SW480 (cell line): ENCODE measurements at places on chromosomes 4 and X.

DNA sequence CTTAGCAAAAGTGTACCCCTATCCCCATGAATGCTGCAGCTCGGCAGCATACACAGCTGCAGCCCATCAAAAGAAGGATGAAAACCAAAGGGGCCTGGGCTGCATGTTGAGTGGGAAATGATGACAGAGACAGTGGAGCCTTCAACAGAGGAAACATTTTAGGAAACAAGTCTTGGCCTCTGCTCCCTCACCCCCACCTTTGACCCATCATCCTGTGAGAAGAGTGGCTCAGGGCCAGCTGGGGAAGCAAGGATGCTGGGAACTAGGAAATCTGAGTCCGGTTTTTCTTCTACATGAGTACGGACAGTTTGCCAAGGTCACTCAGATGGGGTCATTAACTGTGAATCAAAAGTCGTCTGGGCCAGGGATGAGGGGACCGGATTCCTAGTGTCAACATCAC, 37.2 kb downstream of the IDS start:
- no peak for DNase-seq

GRCh38 chr4:114249976-114250375, 270.5 kb upstream of the ARSJ start:
- DNase-seq, result no peak

GRCh38 chr4:40559585-40560465, 69.8 kb downstream of the RBM47 start:
- no peak for DNase-seq

DNA sequence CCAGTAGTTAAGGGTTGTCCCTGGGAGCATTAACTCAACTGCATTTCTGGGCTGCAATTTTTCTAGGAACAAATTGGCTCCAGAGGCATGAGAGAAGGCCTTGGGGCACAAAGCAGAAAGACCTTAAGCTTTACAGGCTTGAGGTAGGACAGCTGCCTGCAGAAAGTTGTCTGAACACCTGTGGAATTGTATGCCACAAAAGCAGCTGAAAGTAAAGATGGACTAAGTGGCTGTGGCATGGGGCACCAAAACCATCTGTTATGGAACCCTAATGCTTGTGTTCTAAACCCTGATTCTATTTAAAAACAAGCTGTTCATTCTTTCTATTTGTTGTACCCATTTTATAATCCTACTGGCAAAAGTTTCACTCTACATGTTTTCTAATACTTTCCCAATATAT, 515.2 kb downstream of the GLUD2 start:
- no peak for DNase-seq

- no peak for DNase-seq
Measured at GRCh38 chrX:84415140-84415539, 87.1 kb downstream of the HDX start.

- DNase-seq, result no peak
Measured at GRCh38 chr4:71406459-71406963, 67.7 kb downstream of the SLC4A4 start.

DNA sequence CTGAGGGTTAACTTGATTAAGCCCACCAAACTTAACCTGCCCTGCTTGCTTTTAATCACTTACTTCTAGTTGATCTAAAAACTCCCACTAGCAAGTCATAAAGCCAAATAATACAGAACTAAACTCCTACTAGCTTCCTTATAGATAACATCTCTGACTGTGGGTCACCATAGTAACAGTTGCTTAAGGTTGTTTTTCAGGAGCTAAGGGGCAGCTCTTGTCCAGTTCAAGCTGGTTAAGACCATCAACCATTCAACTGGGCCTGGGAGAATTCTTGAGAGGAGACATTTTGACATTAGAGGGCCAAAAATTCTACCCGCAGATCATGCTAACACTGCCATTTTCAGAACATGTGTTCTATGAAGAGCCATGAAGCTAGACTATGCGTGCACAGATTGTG, 67.0 kb downstream of the UCHL1 start:
- DNase-seq, result no peak

DNA sequence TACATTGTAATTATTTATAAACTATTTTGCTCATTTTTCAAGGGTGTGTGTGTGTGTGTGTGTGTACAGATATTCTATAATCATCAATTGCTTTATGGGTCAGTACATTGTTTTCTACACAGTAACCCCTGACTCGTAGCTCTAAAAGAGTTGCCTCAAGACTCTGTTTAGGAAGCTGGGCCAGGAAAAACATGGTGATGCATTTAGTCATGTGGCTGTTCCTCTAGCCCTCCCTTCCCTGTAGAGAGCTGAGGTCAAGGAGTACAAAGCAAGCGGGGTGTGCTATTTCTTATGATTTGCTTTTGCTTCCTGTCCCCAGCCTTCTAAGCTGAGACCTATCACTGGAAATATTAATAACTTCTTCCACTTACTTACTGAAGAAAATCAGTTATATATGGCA, 34.8 kb upstream of the SPANXD start:
- DNase-seq, result no peak

- peak; percentile 7 for DNase-seq
Measured at GRCh38 chrX:13898083-13898482, 81.2 kb upstream of the GPM6B start.

DNA sequence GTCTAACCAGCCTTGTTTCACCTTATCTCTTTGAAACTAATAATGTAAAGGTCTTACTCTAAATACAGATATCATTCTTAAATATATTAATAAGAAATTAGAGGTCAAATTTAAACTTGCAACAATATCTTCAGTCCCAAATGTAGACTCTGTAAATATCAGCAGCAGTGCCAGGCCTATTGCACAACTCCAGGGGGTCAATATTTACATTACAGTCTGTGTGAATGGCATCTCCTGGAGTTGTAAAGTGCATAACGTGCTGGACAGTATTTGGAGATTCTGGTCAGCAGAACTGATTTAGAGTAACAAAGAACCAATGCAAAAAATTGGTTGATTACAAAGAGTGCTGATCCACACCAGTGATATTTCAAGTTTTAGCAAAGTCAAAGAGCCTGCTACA, 1225.9 kb downstream of the PCDH19 start:
- DNase-seq, result no peak

- no peak for DNase-seq
Measured at GRCh38 chrX:117607561-117607960, 509.0 kb downstream of the KLHL13 start.

DNA sequence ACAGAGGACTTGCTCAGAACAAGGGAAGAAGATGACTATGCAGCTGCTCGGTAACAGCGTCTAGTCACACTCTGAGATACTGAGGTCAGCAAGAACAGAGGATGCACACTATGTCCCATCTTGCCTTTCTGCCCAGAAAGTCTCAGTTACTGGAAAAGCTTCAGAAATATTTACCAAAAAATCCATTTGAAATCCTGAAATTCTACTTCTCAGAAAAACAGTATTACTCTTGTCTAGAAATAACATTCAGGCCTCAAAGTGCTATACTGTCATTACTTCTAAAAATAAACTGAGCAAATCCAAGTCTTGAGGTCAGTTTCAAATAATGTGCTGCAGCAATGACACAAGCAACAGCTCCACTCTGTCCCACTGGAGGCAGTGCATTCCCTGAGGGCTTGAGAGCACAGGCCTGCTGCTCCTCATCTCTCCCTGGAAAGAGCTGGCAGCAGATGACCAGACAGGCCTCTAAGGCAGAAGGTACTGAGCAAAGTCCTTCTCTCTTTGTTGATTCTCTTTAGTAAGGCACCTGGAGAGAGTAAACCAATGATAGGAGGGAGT, 76.9 kb downstream of the CAMK2D start:
- no peak for DNase-seq

DNA sequence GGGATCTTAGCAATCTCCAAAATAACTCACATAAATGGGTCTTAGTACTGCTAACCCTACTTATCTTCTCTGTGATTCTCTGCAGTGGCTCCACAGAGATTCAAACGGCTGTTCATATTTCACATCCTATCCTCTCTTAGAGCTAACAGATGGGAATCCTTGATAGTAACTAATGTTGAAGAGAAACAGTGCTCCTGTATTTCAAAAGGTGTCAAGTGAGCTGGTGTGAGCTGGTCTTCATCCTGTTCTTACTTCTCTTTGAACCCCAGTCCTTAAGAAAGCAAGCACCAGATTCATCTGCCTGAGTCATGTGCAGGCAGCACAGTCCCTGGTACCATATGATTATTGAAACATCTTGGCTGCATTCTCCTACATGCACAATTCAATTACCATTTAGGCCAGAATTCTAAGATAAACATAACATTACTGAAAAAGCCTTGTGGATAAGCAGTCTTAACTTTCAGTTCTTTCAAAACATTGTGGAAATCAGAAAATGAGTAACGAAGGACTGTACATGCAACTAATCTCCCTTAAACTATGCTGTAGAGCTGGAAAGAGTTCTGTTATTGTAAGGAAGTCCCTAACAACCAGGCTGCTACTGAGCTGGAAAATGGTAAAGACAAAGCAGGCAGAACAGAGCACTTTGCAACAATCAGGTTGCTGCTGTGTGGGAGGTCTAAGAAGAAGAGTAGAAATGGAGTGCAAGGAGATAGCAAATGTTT, 153.1 kb downstream of the NPNT start:
- DNase-seq, result no peak

- DNase-seq, result no peak
Measured at GRCh38 chrX:71215338-71215912, 7.6 kb upstream of the GJB1 start.

DNA sequence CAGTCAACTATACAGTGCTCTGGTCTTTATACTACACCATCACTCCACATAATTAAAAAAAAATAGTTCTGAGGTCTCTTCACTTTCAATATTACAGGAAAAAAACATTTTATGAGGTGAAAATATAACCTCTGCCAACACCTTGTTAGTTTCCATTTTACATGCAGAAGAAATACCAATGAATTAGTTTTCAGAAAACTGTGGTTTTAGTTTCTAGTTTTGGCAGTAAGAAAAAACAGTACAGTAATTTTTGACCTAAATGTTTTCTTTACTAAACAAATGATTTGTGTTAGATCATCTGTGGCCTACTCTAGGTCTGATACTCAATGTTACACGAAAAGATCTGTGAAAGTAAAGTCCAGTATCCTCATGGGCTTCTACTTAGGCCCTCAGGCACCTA, 10.0 kb downstream of the SULT1E1 start:
- DNase-seq, result no peak

- peak; percentile 2 for DNase-seq
Measured at GRCh38 chr4:112060212-112060611, 85.0 kb upstream of the FAM241A start.

DNA sequence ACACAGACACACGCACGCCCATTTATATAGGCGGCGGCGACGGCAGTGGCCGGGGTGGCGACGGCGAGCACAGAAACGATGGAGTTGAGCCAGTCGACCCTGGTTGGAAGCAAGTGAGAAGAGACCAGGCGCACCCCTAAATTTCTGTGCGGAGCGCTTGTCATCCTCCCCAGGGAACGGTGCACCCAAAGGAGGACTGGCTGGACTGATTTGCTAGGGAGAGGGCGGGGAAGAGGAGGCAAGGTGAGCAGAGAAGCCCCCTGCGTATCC, 302 bp downstream of the NHS start:
- no peak for DNase-seq

GRCh38 chr4:182264139-182264752, 21.0 kb downstream of the TENM3 start:
- no peak for DNase-seq

DNA sequence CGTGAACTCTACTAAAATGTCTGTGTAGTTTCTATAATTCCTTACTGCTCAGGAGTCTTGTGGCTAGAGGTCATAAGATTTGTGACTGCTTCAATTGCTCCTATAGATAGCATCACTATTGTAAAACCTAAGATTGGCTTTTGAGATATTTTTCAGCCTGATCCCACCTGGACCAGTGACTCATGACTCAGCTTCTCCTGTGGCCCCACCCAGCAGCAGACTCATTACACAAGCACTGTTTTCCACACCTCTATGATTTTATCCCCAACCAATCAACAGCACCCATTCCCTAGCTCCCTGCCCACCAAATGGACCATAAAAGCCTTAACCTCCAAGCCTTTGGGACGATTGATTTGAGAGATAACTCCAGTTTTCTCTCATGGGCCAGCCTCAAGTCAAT, 1157.0 kb upstream of the INTU start:
- DNase-seq, result no peak

GRCh38 chr4:14317351-14317750, 684.9 kb upstream of the CPEB2 start:
- DNase-seq, result no peak

DNA sequence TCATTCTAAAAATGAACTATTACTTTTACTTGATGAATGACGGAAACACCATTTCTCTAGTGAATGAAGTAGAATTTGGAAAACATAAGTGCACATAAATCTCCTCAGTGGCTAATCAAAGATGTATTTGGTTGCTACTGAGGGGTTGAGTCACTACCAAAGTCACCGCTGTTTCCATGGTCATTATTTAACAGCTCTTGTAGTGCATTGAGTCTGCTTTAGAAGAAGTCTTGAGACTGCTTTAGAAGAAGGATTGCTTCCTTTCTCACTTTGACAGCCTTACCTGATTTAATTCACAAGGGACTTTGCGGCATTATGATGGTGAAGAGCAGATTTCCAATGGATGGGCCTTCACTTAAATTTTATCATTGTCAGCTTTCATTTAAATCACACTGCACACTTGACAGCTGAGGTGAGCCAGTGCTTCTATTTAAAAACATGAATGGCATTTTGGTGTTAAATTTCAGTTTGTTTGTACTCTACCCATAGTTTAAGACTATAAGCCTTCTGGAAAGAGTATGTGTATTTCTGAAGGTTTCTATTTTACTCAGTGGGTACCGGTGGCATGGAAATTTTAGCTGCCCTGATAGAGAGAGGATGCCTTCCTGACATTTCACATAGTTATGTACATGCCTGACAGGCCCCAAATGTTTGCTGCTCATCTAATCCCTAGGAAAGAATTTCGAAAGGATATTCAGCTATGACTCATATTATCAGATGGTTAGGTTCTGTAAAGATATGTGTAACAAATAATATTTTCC, 9.5 kb downstream of the ASB5 start:
- DNase-seq, result no peak

DNA sequence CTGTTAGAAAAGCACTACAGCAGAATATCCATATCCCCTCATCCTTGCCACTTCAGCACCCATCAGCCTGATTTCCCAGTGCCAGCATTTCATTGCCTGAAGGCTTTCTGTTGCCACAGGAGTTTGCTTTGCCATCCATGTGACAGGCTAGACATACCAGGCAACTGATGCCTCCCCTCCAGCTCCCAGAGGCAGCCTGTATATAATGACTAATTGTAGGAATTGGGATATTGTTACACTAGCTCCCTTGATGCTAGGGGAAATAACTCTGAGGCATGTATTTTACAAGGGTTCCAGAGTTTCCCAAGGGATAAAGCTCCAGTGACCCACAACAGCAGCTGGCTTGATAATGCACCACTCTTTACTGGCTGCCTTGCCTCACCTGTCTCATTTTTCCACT, 608.0 kb upstream of the FTHL17 start:
- DNase-seq, result no peak
